ENCODE measurements at places on chromosomes 13 and 19.

GRCh38 chr13:28718543-28719226, at the start of gene SLC46A3:
SLC46A3 (minus strand) TSS chr13:28718970; CDS start chr13:28717998, 972 bp downstream.
- DNase-seq: peak; percentile 97

- no peak for DNase-seq
Observed at GRCh38 chr19:49856574-49857021, 5.6 kb downstream of the PTOV1 start.

DNA sequence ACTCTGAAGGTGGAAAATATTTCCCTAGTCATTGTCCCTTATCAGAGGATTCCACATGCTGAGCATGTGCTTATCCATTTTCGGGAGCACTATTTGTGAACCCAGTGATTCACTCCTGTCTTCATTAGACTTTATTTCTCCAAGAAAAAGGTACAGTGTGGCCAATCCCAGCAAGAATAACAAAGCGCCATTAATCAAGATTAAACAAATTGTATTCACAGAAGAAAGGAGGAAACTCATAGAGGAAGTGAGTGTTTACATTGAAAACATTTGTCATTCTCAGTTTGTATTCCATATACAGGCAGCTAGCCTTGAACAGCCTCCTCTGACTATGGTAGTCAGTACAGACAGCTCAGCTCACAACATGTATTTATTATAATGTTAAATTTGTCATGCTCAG, 1669.9 kb upstream of the SPRY2 start:
- no peak for DNase-seq

GRCh38 chr13:69306766-69307165, 800.9 kb upstream of the ATXN8OS start:
- DNase-seq: no peak

- DNase-seq: no peak
Observed at GRCh38 chr19:29504454-29504853, 21.3 kb upstream of the VSTM2B start.
